Endothelial cell (in vitro differentiated cells): ENCODE measurements at places on chromosomes 6 and 20.

DNA sequence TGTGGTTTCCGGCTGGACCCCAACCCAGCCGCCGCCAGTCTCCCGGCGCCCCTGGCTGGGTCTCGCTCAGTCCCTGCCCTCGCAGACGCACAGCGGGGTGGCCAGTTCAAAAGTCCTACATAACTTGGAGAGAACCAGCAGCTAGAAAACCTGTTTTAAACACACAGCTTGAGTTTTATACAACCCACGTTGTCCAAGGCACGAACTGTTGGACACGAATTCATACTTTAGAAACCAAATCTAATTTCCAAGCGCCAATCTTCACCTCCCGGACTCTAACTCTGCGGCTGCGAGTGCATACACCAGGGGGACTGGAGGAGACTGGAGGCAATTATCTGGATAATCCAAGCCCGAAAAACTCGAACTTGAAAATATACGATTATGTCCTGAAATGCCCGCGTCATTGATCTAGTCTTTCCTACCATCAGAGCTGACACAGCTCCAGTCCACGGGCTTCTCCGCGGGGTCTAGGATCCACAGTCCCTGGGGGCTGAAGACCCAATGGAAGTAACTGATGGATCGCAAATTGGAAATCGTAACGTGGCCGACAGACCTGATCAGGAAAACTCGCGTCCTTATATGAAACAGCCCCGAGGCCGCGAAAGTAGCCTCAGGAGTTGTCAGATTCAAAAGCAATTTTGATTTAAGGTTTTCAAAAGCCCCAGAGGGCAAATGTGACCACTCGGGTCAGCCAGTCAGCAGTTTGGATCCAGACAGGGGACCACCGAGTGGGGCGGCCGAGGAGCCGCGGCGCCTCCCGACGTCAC, 843 bp upstream of the HEY2 start:
- peak; percentile 29 for DNase-seq

DNA sequence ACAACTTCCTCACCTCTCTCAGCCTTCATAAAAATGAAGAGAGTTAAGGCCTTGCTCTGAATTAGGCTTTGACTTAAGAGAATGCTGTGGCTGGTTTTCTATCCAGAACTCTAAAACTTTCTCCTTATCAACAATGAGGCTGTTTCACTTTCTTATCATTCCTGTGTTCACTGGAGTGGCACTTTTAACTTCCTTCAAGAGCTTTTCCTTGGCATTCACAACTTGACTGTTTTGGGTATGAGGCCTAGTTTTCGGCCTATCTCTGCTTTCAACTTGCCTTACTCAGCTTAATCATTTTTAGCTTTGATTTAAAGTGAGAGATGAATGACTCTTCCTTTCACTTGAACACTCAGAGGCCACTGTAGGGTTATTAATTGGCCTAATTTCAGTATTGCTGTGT, 4.3 kb upstream of the LOC128125822 start:
- no peak for DNase-seq

DNA sequence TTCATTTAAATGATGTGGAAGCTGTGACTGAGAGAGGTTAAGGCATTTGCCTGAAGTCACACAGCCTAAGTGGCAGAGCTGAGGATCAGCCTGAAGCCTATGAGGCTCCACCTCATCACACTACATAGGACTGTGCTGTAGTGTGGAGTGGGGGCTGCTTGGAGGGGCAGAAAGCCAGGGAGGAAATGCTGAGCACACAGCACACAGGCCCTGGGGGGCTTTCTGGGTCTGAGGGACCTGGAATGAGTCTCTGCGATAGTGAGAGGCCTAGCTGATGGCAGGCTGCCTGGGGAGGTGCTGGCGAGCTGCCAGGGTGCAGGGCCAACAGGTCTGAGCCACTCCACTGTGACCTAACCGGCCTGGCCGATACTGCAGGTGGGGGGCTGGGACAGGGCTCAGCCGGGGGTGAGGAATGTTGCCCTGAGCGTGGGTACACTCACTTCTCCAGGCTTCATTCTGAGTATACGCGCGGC, 2.2 kb upstream of the ARHGAP40 start:
- no peak for DNase-seq

- DNase-seq: no peak
Observed at GRCh38 chr6:143400258-143401067, 50.0 kb downstream of the ADAT2 start.

DNA sequence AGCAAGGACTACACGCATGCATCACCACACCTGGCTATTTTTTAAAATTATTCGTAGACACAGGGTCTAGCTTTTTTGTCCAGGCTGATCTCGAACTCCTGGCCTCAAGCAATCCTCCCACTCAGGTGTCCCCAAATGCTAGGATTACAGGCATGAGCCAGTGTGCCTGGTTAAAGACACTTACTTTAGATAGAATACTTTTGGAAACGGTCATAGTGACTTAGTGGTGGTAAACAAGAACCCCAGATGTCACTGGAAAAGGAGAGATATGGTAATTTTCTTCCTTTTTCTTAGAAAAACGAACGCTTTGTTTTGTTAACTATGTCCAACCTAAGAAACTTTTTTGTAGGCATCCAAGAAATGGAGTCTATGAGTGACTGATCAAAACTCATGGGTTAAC, 137.3 kb downstream of the TFAP2B start:
- no peak for DNase-seq

GRCh38 chr6:14660806-14661579, 543.4 kb downstream of the CD83 start:
- no peak for DNase-seq

GRCh38 chr20:62823688-62824475, 7.0 kb downstream of the COL9A3 start:
- no peak for DNase-seq

- DNase-seq: no peak
Observed at GRCh38 chr6:5041955-5042354, 38.1 kb upstream of the RPP40 start.

- DNase-seq: no peak
Observed at GRCh38 chr20:63500151-63500901, 1.4 kb upstream of the EEF1A2 start.

GRCh38 chr20:35034145-35034544, 58.5 kb downstream of the TRPC4AP start:
- DNase-seq: no peak

- no peak for DNase-seq
Observed at GRCh38 chr20:62088258-62089127, 22.8 kb upstream of the TAF4 start.

DNA sequence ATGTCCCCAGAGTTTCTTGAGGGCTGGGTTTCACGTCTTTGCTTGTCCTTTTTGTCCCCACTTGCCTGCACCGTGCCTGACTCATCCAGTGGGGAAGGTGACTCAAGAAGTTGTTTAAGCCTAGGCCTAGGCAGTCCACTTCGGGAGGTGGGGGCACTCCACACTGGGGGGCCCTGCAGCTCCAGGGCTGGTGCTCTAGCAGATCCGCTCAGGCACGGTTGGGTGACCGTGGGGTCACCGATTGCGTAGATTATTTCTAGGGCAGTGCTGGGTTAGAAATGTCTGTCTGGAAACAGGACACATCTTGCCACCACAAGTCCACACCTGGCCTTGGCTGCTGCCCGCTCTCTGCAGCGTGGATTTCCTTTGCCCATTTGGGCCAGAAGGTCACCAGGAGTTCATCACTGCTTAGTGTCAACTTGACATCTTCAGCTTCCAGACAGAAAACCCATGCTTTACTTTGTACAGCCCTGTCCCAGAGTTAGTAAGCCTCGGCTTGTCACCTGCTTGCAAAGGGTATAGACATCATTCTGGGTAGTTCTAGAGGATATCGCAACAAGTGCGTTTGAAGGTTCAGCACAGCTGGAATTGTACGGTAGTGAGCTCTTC, 13.6 kb upstream of the C20orf144 start:
- DNase-seq: no peak

- DNase-seq: no peak
Observed at GRCh38 chr6:75266716-75267291, 17.8 kb downstream of the TMEM30A start.
